ENCODE measurements at places on chromosomes 11 and 22. TPM values are rescaled to one million over a fixed set of nuclear protein-coding genes. Genes with fewer than 3 reads are reported as not detected.

Gene OR52A1
- total RNA-seq, result not detected

Gene TBCEL
- 28.9 TPM for total RNA-seq

Gene GPR83
- total RNA-seq, result 0.62 TPM

Gene EXPH5
- 35.0 TPM for total RNA-seq

DNA sequence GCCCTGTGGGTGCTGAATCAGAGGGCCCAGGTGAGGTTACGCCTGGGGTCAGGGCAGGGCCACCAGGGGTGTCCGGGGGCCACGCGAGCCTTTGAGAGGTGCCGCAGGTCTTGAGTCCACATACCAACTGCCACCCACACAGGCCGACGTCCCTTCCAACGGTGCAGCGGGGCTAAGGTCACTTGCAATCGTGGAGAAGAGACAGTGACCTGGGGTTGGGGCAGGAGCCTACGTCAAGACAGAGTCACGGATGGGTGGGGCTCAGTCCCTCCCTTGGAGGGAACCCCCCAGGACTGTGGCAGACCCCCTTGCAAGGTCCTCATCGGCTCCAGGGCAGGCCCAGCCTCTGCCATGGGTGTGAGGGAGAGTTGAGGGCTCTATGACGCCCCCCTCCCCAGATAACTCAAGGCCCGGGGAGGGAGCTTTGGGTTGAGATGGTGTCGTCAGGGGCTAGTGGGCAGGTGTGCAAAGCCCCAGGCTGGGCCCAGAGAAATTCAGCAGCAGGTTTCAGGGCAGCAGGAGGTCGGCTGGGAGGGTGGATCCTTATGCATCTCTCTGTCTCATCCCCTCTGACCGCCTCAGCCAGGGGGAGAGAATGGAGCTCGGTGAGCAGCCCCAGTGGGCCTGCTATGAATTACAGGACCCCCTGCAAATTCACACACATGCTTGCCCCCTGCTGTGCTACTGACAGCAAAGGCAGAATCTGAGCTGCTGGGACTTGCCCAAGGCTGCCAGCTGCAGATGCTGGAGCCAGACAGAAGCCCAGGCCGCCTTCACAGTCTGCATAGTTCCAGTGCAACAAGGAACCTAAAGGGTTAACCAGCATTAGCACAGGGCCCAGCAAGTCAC lies 60.0 kb downstream of the MYEOV start:
- H3K4me1 ChIP-seq, result peaks cover 23% of the 10 kb centered on the region
- H3K27ac ChIP-seq, result peak overlapping the region; percentile 16
- no peak for DNase-seq
- no peak overlapping the region for H3K4me3 ChIP-seq
- peaks cover 6% of the 10 kb centered on the region for H3K27me3 ChIP-seq

GRCh38 chr11:39725081-39725480 lies 1734.4 kb downstream of the LRRC4C start:
- H3K36me3 ChIP-seq, result no peaks in the 10 kb centered on the region
- no peak overlapping the region for H3K27ac ChIP-seq
- DNase-seq, result no peak
- H3K4me3 ChIP-seq, result no peak overlapping the region
- peaks cover 9% of the 10 kb centered on the region for H3K4me1 ChIP-seq

GRCh38 chr22:42296381-42296853 lies 26.0 kb upstream of the TCF20 start:
- peaks cover 10% of the 10 kb centered on the region for H3K27me3 ChIP-seq
- no peak overlapping the region for H3K27ac ChIP-seq
- H3K4me1 ChIP-seq, result peaks cover 27% of the 10 kb centered on the region

- H3K4me1 ChIP-seq, result peaks cover 8% of the 10 kb centered on the region
- H3K27ac ChIP-seq, result no peak overlapping the region
- H3K27me3 ChIP-seq, result no peaks in the 10 kb centered on the region
- no peak for DNase-seq
Observed at GRCh38 chr11:40384991-40385390, 1074.5 kb downstream of the LRRC4C start.

GRCh38 chr11:1926156-1927025 lies 6.9 kb downstream of the TNNT3 start:
- peak overlapping the region; percentile 75 for H3K27ac ChIP-seq
- no peak overlapping the region for H3K4me3 ChIP-seq
- no peak for DNase-seq
- peaks cover 21% of the 10 kb centered on the region for H3K27me3 ChIP-seq
- H3K36me3 ChIP-seq, result no peaks in the 10 kb centered on the region
- no peaks in the 10 kb centered on the region for H3K4me1 ChIP-seq

DNA sequence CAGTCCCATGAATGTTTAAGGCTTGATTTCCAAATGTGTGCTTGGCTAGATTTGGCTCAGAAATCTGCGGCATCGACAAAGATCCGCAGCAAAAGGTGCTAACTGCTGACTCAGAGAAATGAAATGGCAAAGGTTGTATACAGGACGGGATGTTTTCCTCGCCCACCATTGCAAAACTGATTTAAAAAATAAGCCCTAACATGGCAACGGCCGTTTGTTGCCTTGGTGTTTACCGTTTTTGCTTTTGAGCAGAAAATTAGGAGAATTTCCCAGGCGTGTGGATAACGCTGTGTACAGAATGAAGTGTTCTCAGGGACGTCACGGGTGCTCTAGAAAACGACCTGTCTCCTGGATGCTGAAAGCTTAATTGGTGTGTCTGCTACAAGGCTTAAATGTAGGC lies 70.2 kb downstream of the ARHGAP8 start:
- peaks cover 27% of the 10 kb centered on the region for H3K36me3 ChIP-seq
- no peaks in the 10 kb centered on the region for H3K4me1 ChIP-seq
- no peak for DNase-seq
- no peaks in the 10 kb centered on the region for H3K27me3 ChIP-seq
